Activated CD8-positive, alpha-beta memory T cell treated with anti-CD3 and anti-CD28 coated beads for 36 hours (primary cell): ENCODE measurements at places on chromosomes 5 and 9. TPM values are rescaled to one million over a fixed set of nuclear protein-coding genes. Genes with fewer than 3 reads are reported as not detected.

The SPINK13 gene
- not detected for total RNA-seq

The QRFP gene
- not detected for total RNA-seq

The POLK gene
- 33.8 TPM for total RNA-seq

The GADD45G gene
- total RNA-seq = 3.8 TPM

The PDLIM4 gene
- 1.4 TPM for total RNA-seq

The ZNF366 gene
- total RNA-seq = not detected

The GDNF gene
- total RNA-seq = not detected

The NIM1K gene
- total RNA-seq = 1.4 TPM

The CDKN2B-AS1 gene
- total RNA-seq = 0.61 TPM

The PTGS1 gene
- total RNA-seq = 0.08 TPM
